ENCODE measurements at places on chromosomes 6 and 20.

DNA sequence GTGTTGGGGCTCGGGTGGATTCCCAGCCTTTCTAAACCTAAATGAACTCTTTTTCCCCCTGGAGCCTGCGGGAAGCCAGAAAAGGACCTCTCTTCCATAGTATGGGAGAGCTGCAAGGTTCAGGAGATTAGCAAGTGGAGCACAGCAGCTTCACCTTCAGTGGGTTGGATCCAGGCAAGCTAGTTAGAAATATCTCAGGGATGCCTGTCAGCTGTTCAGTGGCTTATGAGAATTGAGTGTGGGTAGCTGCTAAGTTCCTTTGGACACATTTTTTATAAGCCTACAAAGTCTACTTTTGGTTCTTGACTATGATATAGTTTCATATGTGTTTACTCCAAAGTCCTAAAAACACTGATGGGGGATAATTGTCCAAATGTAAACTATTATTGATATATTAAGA is 642.1 kb downstream of the EPM2A start:
- DNase-seq = no peak

GRCh38 chr20:6866741-6867140 is 99.3 kb downstream of the BMP2 start:
- DNase-seq = no peak

DNA sequence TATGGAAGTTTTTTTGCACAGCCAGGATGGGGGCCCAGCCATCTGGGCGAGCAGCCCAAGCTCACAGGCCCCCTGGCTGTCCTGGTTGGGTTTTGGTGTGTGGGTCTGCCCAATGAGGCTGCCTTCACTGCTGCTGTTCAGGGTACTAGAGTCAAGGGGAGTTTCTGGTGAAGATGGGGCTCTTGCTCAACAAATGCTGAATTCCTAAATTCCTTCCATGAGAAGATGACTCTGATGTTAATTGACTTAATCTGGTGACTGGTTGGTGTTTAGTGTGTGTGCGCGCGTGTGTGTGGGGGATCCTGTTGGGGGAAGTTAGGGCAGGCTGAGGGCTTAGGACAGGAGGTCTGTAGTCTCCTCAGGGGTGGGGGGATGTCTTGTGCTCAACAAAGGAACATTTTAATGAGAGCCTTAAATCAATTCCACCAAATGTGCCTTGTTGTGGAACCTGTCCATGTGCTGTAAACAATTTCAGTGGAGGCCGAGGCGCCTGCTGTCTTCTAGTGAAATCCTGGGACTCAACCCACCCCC is 1.9 kb downstream of the PTK7 start:
- DNase-seq = no peak

GRCh38 chr6:17886891-17887290 is 100.5 kb downstream of the KIF13A start:
- DNase-seq = peak; percentile 51

GRCh38 chr6:132235596-132236280 is 165.5 kb downstream of the MOXD1 start:
- no peak for DNase-seq

GRCh38 chr6:35473850-35474130 is 5.6 kb downstream of the RPL10A start:
- DNase-seq = no peak

- no peak for DNase-seq
Measured at GRCh38 chr6:57247603-57248002, 25.5 kb upstream of the RAB23 start.

DNA sequence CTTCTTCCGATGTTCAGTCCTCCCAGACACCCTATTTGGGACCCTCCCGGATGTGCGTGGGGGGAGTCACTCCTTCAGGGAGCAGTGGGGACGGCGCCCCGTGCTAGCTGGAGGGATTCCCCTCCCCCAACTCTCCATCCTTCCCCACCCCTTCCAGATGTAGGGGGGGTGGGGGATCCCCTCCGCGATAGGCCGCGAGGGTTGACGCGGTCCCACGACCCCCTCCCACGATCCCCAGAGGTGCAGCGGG is 548 bp downstream of the GNL1 start:
- no peak for DNase-seq

- no peak for DNase-seq
Measured at GRCh38 chr6:84251891-84252539, 24.6 kb upstream of the CEP162 start.

DNA sequence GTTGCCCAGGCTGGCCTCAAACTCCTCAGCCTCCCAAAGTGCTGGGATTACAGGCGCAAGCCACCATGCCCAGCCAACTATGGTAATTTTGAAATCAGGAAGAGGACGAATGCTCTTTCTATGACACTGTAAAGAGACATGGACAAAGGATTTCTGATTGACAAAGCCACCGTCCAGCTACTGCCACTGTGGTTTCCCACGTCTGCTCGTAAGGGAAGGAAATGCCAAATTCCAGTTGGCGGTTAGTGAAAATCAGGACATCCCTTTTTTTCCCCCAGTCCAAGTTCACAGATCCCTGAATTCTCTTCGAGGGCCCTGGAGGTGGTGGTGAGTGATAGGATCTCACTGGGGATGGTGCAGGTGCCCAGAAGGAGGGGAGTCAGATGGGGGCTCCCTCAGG is 31.2 kb downstream of the SNAI1 start:
- DNase-seq = peak; percentile 20

DNA sequence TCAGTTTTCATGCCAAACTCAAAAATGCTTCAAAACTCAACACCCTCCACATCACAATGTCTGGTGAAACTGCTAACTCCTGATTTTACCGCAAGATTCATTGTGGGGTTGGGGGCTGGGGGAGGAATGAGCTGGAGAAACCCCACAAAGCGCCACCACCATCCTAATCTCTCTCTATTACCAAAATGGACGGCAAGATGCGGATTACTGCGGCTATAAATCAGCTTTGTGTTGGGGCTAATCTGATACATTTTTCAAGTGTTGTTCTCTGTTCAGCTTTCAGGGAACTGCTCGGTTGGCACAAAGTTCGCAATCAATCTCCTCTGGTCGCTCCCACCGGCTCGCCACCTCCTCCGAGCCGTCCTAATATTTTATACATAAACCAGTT is 83.7 kb downstream of the TMEM242 start:
- DNase-seq = no peak

GRCh38 chr6:27495386-27496135 is 22.7 kb upstream of the ZNF184 start:
- peak; percentile 84 for DNase-seq

- DNase-seq = no peak
Measured at GRCh38 chr20:45595235-45595634, 16.2 kb upstream of the WFDC8 start.

- DNase-seq = no peak
Measured at GRCh38 chr6:98944598-98945081, 3.1 kb downstream of the FBXL4 start.

- DNase-seq = no peak
Measured at GRCh38 chr6:32109114-32109764, at the start of gene TNXB. TSS of gene TNXB (minus strand) at chr6:32109338. CDS start at chr6:32098198, 11,140 bp downstream.

DNA sequence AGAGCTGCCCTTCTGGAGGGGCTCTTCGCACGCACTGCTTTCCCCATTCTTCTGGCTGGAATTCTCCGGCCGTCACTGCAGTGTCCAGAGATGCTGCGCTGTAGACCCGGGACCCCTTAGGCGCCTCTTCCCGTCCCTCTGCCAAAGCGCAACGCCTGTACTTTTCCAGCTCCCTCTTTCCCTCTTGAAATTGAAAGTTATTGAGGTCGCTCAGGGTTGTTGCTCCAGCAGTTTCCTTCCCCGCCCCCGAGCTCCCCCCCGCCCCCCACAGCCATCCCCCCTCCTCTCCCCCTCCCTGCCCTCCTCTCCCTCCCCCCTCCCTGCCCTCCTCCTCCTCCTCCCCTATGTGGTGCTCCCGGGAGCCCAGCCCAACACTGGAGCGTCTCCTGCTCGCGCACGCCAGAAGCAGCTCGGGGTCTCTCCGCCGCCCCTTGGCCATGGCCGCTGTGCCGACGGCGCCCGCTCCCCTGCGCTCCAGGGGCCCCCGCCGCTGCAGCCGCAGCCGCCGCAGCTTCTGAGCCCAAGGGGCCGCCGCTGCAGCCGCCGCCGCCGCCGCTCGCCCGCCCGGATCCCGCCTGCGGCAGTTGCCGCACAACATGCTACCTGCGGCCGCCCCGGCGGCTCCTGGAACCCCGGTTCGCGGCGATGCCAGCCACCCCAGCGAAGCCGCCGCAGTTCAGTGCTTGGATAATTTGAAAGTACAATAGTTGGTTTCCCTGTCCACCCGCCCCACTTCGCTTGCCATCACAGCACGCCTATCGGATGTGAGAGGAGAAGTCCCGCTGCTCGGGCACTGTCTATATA is at the start of gene RSPO3:
Gene RSPO3, plus strand, starts transcription at position 374 of the 804 bp plus-strand sequence. CDS start 522 bp downstream, outside the sequence.
- DNase-seq = no peak

GRCh38 chr6:74356391-74356790 is 660.4 kb downstream of the CD109 start:
- DNase-seq = no peak

GRCh38 chr6:169164451-169164850 is 89.2 kb downstream of the THBS2 start:
- DNase-seq = no peak

DNA sequence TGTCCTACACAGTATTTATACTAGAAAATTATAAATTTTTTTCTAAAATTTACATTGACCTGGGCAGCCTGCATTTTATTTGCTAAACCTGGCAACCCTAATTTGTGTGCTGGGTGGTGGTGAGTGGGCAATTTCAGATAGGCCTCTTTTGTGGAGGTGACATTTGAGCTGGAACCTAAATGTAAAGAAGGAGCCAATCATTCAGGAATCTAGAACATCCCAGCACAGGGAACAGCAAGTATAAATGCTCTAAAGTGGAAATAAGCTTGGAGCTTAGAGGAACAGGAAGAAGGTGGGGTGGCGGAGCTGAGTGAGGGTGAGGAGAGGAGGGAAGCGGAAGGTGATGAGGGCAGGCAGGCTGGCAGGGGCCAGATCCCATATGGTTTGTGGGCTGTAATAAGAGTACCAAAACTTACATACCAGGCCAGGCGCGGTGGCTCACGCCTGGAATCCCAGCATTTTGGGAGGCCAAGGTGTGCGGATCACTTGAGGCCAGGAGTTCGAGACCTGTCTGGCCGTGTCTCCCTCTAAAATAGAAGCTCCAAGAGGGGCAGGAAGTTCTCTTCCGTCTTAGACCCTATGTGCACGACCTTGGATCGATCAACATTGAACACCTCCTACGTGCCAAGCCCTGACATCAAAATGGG is 549 bp upstream of the CSE1L start:
- peak; percentile 55 for DNase-seq

DNA sequence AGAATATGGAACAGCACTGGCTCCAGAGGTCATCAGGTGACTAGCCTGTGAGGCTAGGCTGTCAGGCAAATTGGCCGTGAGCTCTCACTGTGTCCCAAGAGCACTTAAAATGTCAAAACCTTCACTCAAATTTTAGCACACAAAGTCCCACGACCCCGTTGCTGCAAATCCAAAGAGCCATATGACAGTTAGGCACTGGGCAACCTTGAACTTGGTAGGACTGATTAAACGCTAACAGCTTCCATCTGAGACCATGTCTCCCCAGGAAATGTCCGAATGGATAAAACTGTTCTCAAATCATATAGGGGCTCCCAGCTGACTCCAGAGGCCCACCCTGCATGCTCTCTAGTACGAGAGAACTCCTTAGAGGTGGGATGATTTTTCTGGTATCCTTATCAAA is 196.6 kb downstream of the PHACTR1 start:
- no peak for DNase-seq

GRCh38 chr6:2725999-2726567 is 24.6 kb downstream of the MYLK4 start:
- peak; percentile 97 for DNase-seq

DNA sequence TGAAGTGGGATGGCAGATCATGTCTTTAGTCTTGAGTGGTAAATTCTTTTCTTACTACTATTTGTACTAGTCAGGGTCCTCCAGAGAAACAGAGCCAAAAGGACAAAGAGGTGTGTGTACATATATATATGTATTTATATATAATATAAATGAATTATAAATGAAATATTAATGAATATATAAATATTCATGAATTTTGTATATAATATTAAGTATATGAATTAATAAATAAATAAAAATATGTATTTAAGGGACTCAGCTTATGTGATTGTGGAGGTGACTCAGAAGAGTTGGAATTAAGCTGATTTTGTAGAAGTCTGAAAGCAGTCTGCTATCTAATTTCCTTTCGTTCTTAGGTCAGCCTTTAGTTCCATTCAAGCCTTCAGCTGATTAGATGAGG is 265.3 kb upstream of the MMS22L start:
- DNase-seq = no peak

DNA sequence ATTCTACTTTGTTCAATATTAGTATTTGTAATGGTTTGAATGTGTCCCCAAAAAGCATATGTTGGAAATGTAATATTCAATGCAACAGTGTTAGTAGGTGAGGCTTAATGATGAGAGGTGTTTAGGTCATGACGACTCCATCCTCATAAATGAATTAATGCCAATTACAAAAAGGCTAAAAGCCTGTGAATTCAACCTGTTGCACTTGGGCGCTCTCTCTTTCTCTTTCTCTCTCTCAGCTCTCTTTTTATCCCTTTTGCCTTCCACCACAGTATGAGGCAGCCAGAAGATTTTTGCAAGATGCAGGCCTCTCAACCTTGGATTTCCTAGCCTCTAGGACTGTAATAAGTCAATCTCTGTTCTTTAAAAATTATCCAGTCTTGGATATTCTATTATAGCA is 34.6 kb downstream of the PSMB9 start:
- no peak for DNase-seq

GRCh38 chr6:160088069-160088783 is 33.4 kb upstream of the SLC22A1 start:
- no peak for DNase-seq

DNA sequence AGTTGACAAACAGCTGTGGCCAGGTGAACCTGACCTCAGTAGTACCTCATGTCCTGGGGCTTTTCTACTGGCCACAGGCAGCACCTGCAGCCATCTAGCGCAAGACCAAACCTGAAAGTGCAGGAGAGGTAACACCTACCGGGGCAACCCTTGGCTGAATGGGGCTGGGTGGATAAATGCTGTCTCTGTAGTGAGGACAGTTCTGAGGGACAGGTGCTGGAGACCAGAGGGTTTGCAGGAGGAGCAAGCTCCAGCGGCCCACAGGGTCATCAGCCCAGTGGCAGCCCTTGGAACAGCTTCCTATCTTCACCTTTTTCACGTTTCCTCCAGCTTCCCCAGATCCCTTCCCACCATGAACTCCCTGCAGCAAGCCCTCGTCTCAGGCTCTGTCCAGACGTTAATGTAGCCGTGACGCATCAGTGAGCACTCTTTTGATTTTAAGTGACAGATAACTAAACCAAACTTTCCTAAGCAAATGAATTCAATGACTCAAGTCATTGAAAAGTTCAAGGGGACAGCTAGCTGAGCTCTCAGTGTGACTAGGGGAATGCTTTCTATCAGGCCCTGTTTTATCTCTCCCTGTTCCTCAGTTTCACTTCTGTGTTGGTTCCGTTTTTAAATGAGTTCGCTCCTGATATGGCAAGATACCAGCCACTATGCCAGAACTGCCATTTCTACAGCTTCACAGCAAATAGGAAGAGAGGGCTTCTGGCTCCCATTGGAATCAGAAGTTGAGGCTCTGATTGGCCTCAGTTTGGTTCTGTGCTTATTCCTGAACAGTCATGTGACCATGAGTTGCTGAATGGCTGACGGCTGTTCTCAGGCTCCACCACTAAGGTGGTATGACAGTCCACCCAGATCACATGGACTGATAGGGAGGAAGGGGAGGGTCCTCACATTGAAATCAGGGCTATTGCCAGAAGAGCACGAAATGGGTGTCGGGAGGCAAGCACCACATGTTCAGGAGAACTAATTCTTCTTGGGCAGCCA is 12.1 kb upstream of the PFDN4 start:
- peak; percentile 70 for DNase-seq

- DNase-seq = peak; percentile 23
Measured at GRCh38 chr6:44266347-44266746, 996 bp upstream of the NFKBIE start.

GRCh38 chr6:54722328-54722727 is 124.2 kb upstream of the FAM83B start:
- no peak for DNase-seq

- no peak for DNase-seq
Measured at GRCh38 chr6:1382883-1383728, 6.3 kb upstream of the FOXF2 start.

Data from MV-4-11 (cell line).